ENCODE measurements at places on chromosomes 3 and 15.

DNA sequence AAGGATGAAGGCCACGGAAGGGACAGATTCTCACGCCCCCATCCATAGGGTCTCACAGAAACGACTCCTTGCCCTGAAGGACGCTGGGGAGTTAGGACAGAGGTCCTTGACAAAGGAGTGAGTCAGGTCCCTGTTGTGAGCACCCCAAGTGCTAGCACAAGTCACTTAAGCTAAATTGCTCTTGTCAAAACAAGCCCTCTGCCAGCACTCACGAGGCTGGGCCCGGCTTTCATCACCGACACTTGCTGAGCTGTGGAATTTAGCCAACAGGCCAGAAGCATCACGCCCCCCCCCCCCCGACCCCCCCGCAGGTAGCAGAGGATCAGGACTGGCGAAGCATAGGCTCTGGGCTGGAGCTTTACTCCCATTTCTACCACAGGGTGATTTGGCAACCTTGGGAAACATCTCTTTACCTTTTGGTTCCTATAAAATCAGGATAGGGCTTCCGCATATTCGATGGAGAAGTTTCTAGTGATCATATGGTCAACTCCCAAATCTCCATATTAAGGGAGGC, 75.4 kb downstream of the ADCY5 start:
- DNase-seq, result peak; percentile 62

DNA sequence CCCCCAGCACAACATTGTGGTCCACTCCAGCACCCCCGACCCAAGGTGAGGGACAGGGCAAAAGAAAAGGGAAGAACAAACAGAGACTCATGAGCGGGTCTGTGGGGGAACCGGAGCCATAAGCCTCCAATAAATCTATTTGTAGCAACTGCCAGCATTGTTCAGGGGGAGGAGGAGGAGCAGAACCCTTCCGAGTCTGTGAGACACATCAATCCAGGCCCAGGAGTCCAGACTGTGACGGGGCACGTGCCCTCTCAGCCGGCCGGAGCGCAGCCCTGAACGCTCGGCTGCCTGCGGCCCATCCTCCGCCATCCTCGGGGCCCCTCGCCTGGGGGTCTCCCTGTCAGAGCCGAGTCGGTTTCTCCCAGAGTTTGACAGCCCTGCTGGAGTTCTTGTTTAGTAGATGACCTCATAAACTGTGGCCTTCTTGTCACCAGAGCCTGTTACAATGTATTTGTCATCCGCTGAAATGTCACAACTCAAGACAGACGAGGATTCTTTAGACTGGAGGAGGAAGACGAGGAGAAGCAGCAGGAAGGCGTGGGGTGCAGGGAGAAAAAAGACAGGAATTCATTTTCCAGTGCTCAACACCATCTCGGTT, 47.9 kb downstream of the TLE3 start:
- no peak for DNase-seq

DNA sequence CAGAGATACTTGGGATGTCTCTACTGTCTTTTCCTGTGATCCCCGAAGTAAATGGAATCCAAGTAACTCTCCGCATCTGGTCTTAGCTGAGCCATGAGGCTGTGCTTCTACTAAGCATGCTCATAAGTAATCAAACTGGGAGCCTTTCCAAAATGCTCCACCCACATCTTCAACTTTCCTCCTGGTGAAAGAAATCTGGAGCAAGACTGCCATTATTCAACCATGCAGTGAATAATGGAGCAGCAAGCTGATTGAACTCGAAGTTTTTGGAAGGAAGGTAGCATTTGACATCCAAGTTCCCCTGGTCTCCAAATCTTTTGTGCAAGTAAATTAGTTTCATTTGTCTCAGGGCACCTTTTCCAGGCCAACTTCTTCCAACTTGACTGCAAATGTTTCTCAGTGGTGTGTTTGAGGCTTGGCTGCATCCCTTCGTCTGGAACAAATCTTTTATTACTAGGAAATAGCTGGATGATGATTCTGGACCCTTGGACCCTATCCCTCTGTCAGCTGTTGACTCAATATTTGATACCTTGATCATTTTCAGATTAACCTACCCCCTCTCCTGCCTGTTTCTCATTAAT, 19.4 kb downstream of the GXYLT2 start:
- no peak for DNase-seq

GRCh38 chr3:108493862-108494261, 16.5 kb downstream of the MYH15 start:
- DNase-seq, result no peak

DNA sequence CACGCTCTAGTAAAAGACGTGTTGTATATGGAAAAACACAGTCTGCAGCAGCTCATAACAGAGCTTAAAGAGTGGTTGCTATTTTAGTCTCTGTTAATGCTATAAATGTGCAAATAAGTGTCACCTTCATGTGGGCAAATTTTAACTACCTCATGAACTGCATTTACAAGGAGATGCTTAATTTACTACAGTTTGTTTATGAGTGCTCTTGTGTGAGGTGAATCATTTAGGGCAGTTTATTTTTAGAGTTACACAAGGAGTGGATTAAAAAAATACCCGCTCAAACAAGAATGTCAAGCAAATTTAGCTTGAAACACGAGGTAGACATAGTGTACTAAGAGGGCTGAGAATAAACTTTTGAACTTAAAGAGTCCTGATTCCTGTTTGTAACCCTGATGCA, 579.0 kb downstream of the MFSD1 start:
- DNase-seq, result no peak

- DNase-seq, result no peak
These were observed 17.2 kb downstream of the TMOD3 start for GRCh38 chr15:51846463-51847230.

DNA sequence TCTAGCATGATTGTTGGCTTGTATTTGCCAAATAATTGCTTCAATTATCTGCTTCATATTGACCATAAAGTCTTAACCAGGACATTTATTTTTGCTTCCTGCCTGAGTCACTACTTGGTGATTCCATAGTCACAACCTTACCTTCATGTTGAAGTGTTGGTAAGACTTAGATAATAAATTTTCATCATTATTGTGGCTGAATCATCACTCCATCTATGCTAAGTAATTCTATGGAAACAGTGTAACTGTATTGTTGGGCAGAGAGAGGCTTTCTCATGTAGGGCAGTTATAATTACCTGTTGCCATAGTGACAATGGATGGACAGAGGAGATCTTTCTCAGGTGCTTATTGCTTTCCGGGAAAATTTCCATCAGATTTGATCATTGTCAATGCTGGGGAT, 330.7 kb upstream of the LRRC3B start:
- no peak for DNase-seq
